ENCODE measurements at places on chromosomes 4 and X. TPM values are rescaled to one million over a fixed set of nuclear protein-coding genes. Genes with fewer than 3 reads are reported as not detected.

The LDB2 gene
- 26.4 TPM for total RNA-seq

DNA sequence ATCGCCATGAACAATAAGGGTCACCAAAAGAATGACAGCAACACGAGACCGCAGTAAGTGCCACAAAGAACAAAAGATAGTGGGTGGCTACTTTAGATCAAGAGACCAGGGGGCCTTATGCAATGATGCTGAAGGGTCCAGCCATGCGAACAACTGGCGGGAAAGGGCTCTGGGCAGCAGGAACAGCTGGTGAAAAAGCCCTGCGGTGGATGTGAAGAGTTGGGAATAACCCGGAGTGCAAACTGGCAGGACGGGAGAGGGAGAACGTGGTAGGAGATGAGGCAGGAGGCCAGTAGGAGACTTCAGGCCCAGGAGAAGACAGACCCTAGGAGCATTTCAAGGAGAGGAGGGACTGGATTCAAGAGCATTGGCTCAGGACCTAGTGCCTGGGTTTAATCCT, 120.2 kb downstream of the AFAP1 start:
- DNase-seq = no peak

The PDZD4 gene
- total RNA-seq = 20.2 TPM

- no peak for DNase-seq
Measured at GRCh38 chr4:10587697-10588096, 96.9 kb downstream of the CLNK start.

- no peak for DNase-seq
Measured at GRCh38 chr4:114273238-114273637, 293.8 kb upstream of the ARSJ start.

DNA sequence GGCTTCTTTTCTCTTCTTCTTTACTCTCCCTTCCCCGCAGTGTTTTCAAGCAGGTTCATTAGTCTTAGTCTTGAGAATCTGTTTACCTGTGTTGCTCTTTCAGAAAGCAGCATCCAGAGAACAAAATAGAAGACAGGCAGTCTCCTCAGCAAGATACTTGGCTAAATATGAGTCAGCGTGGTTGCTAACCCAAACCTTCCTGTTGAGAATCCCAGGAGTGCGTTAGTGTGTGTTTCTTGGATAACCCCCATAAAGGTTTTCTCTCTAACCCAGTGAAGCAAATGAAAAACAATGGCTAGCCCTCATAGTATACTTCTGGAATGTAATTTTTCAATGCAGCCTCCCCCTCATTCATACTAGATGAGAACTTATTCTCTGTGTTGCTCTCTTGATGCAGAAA, 41.1 kb downstream of the BMPR1B start:
- DNase-seq = no peak

DNA sequence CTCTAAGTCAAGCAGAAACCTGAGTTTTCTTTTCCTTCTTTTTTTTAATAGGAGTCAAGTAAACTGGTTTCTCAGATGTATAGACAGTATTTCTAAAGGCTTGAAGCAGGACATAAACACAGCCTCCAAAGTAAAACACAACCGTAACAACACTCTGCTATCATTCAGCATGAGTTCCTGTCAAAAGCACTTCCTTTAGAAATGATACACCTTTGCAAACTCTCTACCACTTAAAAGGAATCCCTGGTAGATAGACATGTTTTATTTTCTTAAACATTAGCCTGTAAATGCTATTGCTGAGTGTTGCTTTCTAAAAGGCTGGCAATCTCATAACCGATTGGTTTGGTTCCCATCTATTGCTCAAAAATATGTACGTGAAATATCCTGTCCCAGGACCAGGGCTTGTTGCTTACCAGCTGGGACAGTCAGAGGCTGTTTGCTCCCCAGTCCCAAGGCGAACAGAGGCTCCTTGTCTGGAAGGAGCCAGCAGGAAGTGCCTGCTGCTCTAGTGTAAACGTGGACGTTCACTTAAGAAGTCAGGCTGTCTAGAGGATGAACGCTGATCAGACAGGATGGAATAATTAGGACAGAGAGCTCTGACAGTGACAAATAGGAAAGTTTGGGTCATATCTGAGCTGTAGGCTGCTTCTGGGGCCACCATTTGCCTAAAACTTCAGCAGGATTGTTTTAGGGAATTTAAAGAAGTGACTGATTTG, 173.9 kb upstream of the KLF3 start:
- no peak for DNase-seq

GRCh38 chrX:1072637-1073377, 139.6 kb downstream of the CRLF2 start:
- no peak for DNase-seq

The SPANXB1 gene
- not detected for total RNA-seq

- no peak for DNase-seq
Measured at GRCh38 chrX:4708970-4709760, 995.7 kb upstream of the PRKX start.

DNA sequence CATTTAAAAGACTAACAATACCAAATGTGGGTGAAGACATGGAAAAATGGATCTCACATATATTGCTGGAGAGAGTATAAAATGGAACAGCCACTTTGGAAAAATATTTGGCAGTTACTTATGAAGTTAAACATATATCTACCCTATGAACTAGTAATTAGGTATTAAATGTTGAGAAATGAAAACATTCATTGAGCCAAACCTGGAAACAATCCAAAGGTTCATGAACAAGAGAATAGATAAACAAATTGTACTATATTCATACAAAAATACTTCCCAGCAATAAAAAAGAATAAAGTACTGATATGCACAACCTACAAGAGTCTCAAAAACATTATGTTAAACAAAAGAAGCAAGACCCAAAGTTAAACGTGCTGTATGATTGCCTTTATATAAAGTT, 4.0 kb upstream of the EGF start:
- DNase-seq = no peak

The GATA1 gene
- total RNA-seq = not detected

The HERC5 gene
- 6.3 TPM for total RNA-seq

GRCh38 chrX:40727093-40727492, 8.2 kb downstream of the MED14 start:
- no peak for DNase-seq

The CXCL11 gene
- total RNA-seq = not detected

DNA sequence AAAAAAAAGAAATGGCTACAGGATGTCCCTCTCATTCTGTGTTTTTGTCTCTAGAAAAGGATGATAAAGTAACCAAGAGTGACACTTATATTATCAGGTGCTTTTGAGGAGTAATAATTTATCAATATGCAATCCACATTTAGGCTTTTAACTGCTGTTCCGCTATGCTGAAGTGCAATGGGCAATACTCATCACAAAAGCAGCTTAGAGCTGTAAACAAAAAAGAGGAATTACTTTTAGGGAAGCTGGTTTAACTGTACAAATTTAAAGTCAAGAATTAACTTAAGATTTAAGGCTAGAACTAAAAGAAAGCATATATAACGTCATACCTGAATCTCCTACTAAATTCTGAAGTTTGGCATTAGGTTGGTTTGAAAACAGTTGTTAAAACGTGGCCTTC, 93.5 kb upstream of the DDX3X start:
- no peak for DNase-seq

The SLC38A5 gene
- total RNA-seq = 6.6 TPM

The NR0B1 gene
- total RNA-seq = 3.3 TPM

The PABPC1L2A gene
- total RNA-seq = not detected

The ARR3 gene
- total RNA-seq = not detected

- DNase-seq = no peak
Measured at GRCh38 chr4:106266201-106266600, 49.8 kb downstream of the TBCK start.

The DCHS2 gene
- under 0.01 TPM for total RNA-seq

- no peak for DNase-seq
Measured at GRCh38 chr4:159926871-159927270, 824.0 kb downstream of the RAPGEF2 start.

- DNase-seq = no peak
Measured at GRCh38 chr4:6134612-6135220, 65.6 kb downstream of the JAKMIP1 start.

The TEX13D gene
- total RNA-seq = not detected

DNA sequence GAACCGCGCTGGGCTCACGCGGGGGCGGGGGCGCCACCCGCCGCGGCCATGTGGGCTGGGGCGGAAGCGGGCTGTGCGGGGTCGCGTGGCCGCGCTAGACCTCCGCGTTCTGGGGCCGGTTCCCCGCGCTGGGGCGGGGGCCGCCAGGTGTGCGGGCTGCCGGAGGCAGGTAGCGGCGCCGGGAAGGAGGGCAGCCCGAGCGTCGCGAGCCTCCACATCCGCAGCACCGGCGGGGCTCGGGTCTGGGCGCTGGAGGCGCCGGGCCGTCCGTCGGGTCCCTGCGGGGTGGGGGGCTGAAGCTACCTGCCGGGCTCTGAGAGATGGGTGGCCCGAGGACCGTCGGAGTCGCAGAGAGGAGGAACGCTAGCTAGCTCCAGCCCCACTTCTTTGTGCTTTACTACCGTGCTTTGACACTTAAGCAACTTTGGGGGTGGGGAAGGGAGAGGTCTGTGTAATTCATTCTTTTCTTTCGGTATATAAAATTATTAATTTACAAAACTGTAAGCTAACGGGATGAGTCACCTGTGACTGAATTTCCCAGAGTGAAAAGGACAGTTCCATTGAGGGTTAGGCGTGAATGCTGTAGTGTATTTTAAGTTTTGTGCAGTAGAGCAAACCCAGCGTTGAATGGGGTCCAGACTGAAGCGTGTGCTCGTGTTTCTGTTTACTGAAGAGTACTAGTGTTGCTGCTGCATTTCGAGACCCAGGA, 689 bp downstream of the METAP1 start:
- no peak for DNase-seq

The SCML1 gene
- total RNA-seq = 18.8 TPM

- DNase-seq = no peak
Measured at GRCh38 chrX:112630187-112630586, 49.6 kb downstream of the LHFPL1 start.

- no peak for DNase-seq
Measured at GRCh38 chrX:47482065-47482511, 934 bp downstream of the ZNF41 start.

The GAB3 gene
- 6.1 TPM for total RNA-seq

The MSMO1 gene
- 58.3 TPM for total RNA-seq

- no peak for DNase-seq
Measured at GRCh38 chr4:153485860-153486259, 19.7 kb downstream of the TMEM131L start.

DNA sequence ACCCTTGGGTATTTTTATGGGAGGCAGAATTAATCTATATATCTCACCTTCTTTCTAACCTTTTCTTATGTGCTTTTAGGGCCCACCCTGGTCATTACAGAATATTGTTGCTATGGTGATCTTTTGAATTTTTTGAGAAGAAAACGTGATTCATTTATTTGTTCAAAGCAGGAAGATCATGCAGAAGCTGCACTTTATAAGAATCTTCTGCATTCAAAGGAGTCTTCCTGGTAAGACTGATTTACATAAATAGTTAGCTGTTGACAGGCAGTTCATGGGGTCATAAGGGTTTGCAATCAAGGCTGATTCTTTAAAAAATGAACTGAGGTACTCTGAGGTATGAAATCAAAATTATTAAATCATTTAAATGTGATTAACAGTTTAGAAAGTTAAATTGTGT, 71.5 kb downstream of the KIT start:
- no peak for DNase-seq

The DAPP1 gene
- 0.42 TPM for total RNA-seq

- DNase-seq = no peak
Measured at GRCh38 chrX:23799469-23800065, 16.6 kb downstream of the SAT1 start.

DNA sequence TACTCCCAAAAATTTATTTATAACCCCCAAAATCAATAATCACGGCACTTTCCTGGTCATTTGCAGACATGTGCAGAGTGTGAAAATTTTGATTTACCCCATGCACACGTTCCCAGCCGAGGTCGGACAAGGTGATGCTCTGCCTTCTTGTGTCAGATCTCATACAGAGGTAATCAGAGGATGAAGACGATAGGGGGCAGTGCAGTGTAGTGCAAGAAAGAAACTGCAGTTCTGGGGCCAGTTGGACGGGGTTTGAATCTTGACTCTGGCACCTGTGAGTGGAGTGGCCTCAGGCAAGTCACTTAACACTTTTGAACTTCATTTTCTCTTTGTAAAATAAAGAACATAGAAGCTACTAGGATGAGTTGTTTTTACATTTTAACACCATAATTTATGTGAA, 88.4 kb downstream of the FRMPD3 start:
- DNase-seq = no peak

The ZDHHC9 gene
- 14.0 TPM for total RNA-seq

GRCh38 chrX:115360220-115360781, 70.8 kb downstream of the LUZP4 start:
- DNase-seq = no peak

- no peak for DNase-seq
Measured at GRCh38 chrX:19554786-19555185, 39.5 kb upstream of the MAP3K15 start.

The XAGE2 gene
- not detected for total RNA-seq
